ENCODE measurements at places on chromosomes 6 and 20. TPM values are rescaled to one million over a fixed set of nuclear protein-coding genes. Genes with fewer than 3 reads are reported as not detected.
A peak's percentile ranks its signal among the peaks of the same experiment; 100 is the strongest.

GRCh38 chr6:33208091-33208967, at the start of gene RING1:
TSS of gene RING1 (plus strand) at chr6:33208500. CDS start at chr6:33208823, 323 bp downstream.
- peak; percentile 92 for DNase-seq

DNA sequence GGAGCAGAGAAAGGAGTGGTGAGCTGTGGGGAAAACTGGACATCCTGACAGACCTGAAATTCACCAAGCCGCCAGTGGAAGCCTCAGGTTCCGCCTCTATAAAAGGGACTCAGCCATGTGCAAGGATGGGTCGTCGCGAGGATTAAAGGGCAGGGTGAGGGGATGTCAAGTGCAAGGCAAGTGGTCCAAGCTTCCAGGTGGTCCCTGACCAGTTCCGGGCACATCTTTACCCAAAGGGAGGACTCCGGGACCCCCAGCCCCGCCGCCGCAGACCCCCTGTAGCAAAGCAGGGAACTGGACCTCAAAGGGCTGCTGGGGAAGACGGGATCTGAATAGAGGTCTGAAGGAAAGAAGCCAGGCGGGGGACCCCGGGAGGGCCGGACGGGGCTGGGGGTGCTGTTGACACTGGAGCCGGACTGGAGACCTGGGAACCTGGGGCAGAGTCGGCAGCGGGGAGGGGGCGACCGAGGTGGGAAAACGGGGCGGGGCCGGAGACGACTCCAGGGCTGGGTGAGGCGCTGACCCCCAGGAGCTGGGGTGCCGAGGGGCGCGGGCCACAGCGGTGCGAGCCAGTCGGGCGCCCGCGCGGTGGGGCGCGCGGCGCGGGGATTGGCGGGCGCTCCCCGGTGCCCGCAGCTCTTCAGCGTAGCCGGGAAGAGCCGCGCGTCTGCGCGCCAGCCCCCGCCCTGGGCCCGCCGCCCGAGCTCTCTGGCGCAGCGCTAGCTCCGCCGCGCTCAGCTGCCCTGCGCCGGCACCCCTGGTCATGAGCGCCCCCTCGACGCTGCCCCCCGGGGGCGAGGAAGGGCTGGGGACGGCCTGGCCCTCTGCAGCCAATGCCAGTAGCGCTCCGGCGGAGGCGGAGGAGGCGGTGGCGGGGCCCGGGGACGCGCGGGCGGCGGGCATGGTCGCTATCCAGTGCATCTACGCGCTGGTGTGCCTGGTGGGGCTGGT, at the start of gene SSTR4:
Gene SSTR4, plus strand, starts transcription at position 592 of the 951 bp plus-strand sequence. Its CDS starts 172 bp downstream, at position 764.
- no peak for DNase-seq

DNA sequence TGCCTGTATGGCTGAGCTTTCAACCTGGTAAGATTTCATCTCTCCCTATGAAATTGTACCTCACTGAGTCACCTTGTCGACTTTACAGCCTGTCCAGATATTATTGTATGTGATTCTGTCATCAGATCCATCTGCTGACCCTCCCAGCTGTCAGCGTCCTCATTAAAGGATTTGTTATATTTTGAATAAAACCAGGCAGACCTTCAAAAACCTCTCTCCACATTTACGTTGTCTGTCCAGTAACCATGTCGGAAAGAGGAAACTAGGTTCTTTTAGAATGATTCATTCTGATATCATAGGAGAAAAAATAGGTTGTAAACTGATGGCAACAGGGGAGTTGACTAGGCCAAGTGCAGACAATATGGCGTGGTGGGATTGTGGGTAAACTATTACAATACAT, 38.5 kb downstream of the TSPYL4 start:
- no peak for DNase-seq

DNA sequence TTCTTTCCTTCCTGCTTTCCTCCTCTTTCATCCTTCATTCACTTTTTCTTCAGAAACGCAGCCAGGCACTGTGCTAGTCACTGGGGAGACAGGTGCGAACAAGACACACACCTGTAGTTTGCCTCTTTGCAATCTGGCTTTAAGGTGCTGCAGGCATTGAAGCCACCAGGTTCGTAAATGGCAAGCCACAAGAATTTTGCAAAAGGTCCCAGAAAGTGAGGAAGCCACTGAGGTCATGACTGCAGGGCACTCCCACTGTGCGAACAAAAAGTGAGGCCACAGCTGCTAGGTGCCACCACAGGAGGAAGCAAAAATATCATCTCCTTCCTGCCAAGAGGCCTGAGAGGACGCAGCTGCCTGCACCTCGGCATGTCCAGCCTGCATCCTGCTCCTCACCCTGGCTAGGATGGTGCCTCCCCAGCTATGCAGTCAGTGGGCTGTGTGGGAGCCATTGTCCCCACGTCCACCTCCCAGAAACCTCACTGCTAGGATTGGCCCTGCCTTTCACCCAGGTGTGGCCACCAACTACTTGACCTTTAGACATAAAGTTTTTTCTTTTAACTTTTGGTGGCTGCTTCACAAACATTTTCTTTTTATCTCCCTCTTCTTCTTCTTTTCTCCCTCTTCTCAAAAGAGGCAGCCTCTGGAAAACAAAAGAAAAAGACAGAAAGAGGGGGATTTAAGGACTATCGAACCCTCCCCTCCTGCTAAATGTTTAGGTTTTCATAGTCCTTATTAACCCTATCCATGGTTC, 230.8 kb downstream of the BCAS1 start:
- DNase-seq: peak; percentile 79

The OPN5 gene
- not detected for total RNA-seq

The SLC23A2 gene
- total RNA-seq: 70.7 TPM

All from B cell (primary cell).